ENCODE measurements at places on chromosomes 1 and 21.

- no peak for DNase-seq
Measured at GRCh38 chr1:33368431-33368830, 47.5 kb upstream of the A3GALT2 start.

GRCh38 chr1:199956005-199956404 lies 71.5 kb upstream of the NR5A2 start:
- DNase-seq = no peak

DNA sequence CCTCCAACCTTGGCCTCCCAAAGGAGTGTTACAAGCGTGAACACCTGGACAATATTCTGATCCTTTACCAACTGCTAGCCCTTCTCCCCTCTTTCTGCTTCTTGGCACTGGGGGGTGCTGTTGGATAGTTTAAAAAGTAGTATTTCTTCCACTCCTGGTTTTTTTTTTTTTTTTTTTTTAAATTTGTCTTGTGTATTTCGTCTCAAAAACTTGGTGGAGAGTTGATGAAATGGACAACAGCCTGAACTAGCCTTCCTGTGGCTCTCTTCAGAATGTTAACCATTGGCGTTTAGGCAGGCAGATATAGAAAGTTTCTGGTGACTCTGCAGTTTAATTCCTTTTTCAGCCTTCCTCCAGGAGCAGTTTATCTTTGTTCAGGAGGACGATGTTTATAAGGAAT lies 69.7 kb upstream of the USP24 start:
- DNase-seq = peak; percentile 32

DNA sequence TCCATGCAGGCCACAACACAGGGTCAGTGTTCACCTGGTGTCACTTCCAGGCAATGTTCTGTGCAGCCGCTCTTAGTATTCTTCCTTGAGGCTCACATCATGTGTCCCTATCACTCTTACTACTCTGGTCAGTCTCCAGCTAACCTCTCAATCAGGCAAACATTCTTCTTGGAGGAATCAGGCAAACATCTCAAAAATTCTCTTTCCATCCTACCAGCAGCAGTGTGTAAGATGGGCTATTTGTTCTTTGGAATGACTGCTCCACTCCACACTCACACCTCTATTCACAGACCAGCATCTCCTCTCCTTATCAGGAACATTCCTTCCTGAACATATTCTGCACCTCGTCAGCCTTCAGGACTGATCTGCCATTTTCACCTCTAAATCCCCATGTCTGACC lies 4.0 kb downstream of the S100A7A start:
- no peak for DNase-seq

DNA sequence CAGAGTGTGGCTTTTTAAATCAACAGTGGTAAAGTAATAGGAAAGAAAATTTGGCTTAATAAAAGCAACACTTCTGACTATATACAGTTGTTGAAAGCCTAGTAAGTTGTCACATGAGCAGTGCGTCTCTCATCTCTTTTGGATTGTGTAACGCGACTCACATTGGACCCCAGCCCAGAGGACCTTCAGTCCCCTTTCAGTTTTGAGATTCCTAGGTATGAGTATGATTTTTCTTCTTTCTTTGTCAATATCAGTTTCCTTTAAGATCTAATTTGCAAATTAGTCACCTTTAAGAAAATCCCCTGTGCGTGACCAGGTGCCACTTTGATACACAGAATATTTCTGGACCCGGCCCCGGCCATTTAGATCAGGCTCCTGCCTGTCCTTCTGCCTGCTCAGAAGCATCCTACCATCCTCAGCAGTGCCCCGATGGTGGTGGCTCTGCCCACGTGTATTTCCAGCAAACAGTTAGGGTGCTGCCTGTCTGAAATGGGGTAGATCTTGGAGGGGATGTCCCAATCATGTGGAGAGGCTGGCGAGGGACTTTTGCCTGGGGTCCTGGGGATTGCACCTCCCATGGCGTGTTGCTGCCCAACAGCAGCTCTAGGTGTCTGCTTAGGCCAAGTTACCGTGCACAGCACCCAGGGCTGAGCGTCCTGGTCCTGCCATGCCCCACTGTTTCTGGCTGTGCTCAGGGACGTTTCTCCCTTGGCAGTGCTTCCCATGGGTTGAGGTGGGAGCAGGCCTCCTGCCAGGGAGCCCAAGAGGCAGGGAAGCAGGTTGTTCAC lies 21.1 kb downstream of the SNAP47 start:
- DNase-seq = no peak

- DNase-seq = no peak
Measured at GRCh38 chr1:234926559-234927311, 201.9 kb downstream of the TOMM20 start.

GRCh38 chr1:207831517-207832327 lies 79.2 kb downstream of the CD34 start:
- no peak for DNase-seq

DNA sequence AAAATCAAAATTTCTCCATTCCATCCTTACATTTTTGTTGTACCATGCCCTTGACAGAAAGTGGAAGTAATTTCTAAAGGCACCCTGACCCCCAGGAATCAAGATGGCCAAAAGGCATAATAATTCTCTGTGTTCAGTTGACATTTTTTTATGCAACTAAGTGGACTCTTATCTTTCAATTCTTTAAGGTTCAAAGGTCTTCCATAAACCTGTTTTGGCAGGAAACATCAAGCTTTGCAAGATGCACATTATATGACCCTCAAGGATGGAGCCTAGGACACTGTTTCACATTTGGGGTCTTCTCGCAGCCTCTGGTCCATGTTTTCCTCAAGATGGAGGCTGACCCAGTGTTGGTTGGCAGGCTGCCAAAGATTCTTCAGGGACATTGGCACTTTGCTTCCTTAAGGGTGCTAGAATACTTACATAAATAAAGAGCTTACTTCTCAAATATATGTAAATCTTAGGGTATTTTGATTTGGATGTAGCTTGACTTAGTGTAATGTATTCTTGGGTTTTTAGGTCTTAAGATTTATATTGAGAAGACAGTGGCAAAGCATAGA lies 48.0 kb upstream of the COG2 start:
- DNase-seq = no peak

DNA sequence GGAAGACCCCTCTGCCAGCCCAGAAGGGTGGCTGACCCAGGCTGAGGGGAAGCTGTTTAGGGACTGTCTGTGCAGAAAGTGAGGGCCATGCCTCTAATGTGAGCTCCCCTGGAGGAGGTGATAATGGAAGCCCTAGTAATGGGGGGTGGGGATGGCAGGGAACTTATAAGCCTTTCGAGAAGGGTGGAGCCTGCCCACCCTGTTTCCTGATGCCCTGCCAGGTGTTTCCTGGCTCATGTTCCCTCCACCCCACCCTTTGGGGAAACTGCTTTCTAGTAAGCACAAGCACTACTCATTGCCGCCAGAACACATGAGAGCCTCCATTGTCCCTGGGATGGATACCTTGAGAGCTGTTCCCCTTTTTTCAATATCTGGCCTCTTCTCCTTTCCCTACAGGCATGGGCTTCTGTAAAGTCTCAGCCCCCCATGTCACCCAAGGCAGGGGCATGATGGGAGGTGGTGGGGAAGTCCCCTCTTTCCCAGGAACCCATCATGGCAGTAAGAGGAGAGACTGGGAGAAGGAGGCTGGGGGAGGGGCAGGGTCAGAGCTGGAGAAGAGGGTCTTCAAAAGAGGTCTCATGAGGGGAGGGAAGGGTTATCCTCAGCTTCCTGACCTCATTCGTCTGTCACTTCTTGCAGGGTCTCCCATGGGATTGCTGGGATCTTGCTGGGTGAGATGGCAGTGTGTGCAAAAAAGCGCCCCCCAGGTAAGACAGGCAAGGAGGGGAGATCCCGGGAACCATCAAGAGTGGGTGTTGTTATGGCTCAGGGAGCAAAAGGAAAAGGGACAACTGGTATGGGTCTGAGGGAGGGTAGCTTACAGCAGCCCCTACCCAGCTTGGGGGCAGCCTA lies 2.4 kb downstream of the ATP8B2 start:
- no peak for DNase-seq

DNA sequence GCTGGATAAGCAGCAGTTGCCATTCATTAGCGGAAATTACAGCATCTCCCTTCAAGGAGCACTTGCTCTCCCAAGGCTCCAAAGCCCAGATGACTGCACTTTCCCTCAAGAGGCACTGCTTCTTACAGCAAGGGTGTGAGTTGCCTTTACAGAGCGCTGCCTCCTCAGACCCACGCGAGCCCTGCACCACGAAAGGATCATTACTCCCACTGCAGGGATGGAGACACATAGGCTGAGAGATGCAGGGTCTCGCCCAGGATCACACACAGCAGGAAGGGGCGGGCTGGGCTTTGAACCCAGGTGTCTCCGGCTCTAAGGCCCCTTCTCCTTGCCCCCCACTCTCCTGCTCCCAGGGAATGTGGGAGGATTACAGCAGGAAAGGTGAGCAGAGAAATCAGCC lies 405.5 kb downstream of the MATN1 start:
- DNase-seq = no peak

DNA sequence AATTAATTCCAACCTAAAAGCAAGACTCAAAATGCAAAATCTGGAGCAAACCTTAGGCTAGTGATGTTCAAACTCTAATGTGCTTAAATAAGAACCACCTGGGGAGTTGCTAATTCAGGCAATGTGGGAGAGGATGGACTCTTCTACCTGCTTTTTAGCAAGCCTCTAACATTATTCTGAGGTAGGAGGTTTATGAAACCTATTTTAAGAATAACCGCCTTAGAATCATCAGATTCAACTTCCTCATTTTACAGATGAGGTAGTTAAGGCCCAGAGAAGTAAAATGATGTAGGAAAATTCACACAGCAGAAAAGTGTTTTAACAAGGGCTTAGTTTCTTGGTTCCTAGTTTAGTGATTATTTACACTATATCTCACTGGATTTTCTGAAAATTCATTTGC lies 8.6 kb upstream of the NTNG1 start:
- DNase-seq = no peak

DNA sequence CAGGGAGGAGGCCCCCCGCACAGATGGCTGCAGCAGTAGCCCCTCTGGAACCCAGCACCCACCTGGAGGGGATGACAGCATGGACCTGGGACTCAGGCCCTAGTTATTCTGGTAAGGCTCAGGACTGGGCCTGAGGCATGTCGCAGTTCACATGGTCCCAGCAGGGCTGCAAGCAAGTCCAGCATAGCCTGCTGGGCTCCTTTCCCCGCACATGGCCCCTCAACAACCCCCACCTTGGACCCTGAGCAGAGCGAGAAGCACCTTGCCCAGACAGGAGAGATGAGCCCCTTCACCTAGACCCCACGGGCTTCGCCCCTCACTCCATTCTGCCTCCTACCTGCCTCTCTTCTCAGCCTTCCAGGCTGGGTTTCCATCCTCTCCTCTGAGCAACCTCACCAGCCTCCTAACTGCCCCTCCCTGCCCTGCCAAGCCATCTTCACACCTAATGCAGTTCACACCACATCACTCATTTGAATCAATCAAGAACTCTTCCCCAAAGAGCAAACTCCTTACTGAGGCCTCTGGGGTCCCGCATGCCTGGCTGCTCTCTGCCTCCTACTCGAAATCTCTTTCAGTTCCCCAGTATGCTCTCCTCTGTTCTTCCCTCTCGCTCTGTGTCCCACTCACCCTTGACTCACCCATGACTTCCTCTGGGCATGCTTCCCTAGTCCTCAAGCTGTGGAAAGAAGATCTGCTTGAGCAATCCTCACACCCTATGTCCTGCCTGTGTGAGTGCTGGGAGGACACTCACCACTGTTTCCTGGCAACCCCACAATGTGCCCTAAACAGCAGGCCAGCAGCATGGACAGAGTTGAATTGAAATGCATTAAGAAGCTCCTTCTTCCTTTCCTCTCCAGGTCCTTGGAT lies 9.4 kb upstream of the THEMIS2 start:
- DNase-seq = peak; percentile 32

- DNase-seq = peak; percentile 21
Measured at GRCh38 chr1:231952154-231952553, 325.6 kb downstream of the DISC1 start.

GRCh38 chr1:108505763-108506070 lies 54.2 kb upstream of the EEIG2 start:
- DNase-seq = no peak

DNA sequence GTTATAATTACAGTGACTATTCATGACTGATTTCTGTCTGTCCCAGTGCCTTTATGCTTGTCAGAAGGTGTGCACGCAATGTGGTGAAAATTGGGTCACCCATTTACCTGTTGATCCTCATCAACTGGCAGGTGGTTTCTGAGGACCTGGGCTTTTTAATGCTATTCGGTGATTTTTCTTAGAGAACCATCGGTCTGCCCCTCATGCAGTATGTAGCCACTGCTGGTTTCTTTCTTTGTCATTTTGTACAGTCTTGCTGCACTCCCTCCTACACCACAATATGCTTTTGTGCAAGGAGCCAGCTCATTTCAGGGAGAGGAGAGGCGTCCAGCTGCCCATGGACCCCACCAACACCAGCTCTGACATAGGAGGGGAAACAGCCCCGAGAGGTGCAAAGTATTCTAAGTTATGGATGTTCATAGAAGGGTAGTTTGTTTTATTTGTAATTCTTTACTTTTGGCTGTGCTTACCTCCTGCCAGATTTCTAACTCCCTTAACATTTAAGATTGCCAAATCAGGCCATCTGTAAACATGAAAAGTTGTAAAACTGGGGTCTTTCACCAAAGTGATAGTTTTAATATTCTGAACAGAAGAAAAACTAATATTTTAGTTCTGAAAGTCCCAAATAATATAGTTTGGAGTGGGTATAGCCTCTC lies 325.3 kb downstream of the PTBP2 start:
- DNase-seq = peak; percentile 28

DNA sequence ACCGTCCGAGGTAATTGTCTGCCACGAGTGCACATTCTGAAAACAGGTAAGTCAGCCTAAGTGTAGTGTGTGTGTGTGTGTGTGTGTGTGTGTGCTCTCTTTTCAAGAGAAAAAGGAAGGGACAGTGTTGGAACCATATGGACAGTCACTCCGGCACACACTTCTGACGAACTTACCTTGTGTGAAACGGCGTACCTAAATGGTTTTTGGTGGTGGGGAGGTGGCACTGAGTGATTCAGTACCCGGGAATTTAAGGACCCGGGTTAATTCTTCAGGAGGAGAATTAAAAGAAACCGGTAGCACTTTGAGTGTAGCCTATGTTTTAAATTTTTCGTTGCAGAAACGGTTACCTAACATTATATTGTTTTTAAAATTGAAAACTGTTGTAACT lies 286 bp downstream of the ODR4 start:
- no peak for DNase-seq

- DNase-seq = peak; percentile 60
Measured at GRCh38 chr1:228964178-228965089, 229.2 kb downstream of the RHOU start.

DNA sequence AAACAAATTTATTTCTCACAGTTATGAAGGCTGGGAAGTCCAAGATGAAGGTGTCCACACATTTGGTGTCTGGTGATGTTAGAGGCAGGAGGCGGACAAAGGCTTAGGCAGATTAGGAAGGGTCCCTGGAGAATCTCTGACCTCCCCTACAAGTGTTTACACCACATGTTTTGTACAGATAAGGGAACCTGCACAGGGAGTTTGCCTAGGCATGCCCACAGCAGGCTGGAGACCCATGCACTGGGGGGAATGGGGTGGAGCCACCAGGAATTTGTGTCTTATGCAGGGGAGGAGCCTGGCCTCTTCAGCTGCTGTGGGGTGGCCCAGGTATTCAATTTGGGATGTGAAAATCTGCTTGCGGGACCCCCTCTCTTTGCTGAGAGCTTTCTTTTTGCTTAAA lies 131.3 kb downstream of the PATJ start:
- DNase-seq = no peak

Data from skin of body (tissue), 3 donors.